Epithelial cell of proximal tubule (primary cell): ENCODE measurements at places on chromosomes 11 and 22. TPM values are rescaled to one million over a fixed set of nuclear protein-coding genes. Genes with fewer than 3 reads are reported as not detected.

DNA sequence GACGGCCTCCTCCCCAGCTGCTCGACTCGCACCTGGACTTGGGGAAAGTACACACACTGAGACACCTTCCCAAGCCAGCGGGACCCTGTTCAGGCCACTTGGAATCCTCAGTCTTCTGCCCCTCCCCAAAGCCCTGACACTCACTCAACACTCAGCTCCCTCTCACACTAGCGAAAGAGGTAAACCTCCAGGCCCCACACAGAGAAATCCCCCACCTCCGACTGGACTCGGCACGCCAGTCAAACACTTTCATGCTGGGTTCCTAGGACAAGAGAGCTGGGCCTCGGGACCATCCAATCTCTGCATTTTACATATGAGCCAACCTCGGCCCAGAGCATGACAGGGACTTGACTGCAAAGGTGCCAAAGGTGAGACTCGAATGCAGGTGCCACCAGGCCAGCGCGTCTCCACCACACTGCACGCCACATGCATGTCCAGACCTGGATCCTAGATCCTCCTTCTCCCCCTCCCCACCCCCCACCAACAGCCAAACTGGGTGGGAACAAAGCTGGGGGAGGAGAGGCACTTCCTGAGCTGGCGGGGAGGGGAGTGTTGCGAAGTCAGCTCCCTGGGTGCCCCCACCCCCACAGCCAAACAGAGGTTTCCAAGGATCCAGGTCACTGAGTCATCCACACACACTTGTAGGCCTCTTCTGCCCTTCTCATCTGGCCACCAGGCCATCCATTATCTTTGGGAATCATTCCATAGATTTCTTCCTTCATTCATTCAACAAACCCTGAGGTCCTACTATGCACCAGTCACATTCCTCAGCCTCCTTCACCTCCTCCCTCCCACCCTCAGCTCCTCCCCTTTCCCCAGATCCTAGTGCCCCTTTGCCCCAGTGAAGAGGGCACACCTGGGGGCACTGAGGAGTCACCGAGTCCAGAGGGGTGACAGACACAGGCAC is 10.7 kb upstream of the CD5 start:
- DNase-seq, result no peak

DNA sequence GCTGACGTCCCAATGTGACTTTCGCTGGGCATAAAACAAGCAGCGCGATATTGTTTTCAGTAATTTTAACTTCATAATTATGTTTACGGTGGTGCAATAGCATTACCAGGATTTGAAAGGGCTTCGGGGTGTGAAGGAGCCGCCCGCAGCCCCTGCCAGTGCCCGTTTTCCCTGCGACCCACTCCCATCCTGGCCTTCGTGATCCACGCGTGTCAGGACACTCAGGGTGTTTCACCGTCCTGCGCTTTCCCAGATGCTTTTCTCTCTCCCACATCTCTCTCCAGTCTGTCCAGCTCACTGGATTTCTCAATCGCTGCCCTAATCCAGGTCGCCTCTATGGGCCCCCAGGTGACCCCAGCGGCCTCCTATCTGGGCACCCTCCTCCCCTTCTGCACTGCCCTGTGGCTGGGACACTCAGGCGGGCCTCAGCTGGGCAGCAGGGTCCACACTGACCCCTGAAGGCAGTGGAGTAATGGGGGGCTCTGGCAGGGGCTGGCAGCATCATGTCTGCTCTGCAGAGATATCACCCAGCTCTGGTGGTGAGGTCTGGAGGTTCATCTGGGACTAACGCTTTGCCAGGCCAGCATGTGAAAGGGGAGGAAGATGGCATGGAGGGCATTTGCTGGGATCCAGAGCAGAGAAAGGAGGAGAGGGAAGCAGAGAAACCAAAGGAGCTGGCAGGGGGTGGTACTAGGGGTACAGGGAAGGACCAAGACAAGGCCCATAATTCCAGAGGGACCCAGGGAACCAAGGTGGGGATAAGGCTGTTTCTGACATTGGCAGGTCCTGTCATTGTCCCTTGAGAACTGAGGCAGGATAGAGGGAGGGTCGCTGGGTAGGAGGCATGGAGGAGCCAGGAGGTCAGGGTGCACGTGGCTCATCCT is 622.8 kb downstream of the BRD1 start:
- DNase-seq, result no peak

- DNase-seq, result peak; percentile 48
These were observed 61.7 kb downstream of the PARVB start for GRCh38 chr22:44085743-44086270.

GRCh38 chr22:46352691-46353386 is 17.3 kb downstream of the TRMU start:
- DNase-seq, result no peak

DNA sequence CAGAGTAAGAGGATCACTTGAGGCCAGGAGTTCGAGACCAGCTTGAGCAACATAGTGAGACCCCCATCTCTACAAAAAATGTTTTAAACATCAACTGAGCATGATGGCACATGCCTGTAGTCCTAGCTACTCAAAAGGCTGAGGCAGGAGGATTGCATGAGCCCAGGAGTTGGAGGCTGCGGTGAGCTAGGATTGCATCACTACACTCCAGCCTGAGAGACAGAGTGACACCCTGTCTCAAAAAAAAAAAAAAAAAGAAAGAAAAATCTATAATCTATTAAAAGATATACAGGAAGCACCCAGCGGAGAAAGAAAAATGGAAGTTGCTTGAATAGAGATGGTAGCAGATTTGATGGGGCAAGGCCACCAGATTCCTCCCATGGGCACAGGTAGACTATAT is 61.8 kb downstream of the FAM83F start:
- no peak for DNase-seq

DNA sequence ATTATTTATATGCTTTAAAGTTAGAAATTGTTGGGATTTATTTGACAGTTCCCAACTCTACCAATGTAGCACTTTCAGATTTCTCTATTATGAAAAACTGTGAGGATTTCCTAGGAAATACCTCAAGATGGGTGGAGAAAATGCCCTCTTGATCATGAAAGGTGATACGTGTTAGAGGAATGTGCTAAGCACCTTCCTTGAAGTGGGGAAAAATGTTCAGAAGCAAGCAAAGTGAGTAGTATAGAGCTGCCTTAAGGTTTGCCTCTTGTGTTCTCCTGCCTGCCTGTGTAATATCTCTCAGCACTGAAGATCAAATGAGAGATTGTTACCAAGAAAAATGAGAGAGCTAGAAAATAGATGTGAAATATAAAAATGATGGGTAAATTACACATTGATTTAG is 58.2 kb downstream of the YAP1 start:
- DNase-seq, result no peak

GRCh38 chr22:17115945-17116565 is 5.1 kb downstream of the TMEM121B start:
- DNase-seq, result no peak

USP2 gene
- 0.63 and 1.1 TPM in 2 replicates for total RNA-seq

FGF19 gene
- not detected in 2 replicates for total RNA-seq

EXT2 gene
- 124 and 140 TPM in 2 replicates for total RNA-seq

C11orf91 gene
- not detected in 2 replicates for total RNA-seq

ARHGAP42 gene
- 8.0 and 14.4 TPM in 2 replicates for total RNA-seq

CNIH2 gene
- total RNA-seq, result 0.43 and 0.58 TPM in 2 replicates

OR5M8 gene
- not detected in 2 replicates for total RNA-seq

ACTN3 gene
- total RNA-seq, result not detected in 2 replicates

C1QTNF4 gene
- total RNA-seq, result 2.9 and 3.1 TPM in 2 replicates
